ENCODE measurements at places on chromosomes 3 and 15. TPM values are rescaled to one million over a fixed set of nuclear protein-coding genes. Genes with fewer than 3 reads are reported as not detected.

DNA sequence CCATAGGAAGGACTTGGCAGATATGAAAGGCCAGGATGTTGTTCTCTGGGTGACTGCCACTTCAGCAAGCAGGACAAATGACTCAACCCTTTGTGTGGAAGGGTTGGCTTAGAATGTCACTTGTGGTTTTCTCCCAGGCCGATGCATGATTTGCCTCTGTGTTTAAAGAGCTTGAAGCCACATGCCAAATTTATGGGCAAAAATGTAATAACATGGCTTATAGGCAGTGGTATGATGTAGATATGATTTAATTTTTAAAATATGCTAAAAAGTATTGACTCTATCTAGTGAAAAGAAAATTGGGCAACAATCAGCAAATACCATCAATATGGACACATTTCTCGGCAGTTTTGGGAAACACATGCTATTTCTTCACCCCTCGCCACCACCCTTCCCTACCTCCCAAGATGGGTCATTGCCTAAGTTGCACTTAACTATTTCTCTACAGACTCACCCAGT is 114.6 kb downstream of the CYP19A1 start:
- DNase-seq, result no peak

- no peak for DNase-seq
Observed at GRCh38 chr3:103127737-103128136, 692.9 kb downstream of the ZPLD1 start.

- no peak for DNase-seq
Observed at GRCh38 chr3:43884581-43884980, 193.8 kb downstream of the ABHD5 start.

- DNase-seq, result no peak
Observed at GRCh38 chr3:31508452-31509146, 24.1 kb upstream of the STT3B start.

DNA sequence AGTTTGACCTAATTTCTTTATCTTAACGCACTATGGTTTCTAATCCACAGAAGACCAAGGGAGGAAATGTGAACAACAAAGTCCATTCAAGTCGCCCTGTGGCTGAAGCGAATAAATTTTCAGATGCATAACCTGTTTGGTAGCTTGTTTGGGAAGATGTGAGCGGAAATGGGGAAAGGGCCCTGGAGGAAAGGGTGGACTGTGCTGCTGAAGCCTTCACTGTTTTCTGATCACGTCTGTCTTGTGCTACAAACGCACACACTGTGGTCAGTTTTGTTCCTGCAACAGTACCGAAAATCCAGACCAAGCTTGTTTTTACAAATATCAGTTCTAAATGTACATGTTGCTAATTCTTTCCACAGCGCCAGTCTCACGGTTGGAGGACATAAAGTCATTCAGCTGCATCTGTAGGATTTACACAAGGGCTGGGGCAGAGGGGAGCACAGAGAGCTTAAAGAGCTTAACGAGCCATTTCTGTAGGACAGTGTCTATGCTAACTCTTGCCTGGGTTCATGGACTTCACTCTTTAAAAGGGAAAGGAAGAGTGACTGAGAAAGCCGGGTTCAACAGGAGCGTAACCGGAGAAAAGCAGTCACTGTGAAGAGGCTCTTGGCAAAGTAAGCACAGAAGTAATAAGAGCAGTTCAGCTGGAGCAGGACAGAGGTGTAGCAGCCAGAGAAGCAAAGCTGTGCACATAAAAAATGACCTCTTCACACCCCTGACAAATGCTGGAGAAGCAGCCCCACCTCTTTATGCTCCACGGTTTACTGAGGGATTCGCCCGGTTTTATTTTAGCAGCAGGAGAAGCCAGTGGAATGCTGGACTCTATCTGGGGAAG is 66.6 kb downstream of the USF3 start:
- DNase-seq, result no peak

- no peak for DNase-seq
Observed at GRCh38 chr15:85706779-85707518, 87.8 kb downstream of the KLHL25 start.

DNA sequence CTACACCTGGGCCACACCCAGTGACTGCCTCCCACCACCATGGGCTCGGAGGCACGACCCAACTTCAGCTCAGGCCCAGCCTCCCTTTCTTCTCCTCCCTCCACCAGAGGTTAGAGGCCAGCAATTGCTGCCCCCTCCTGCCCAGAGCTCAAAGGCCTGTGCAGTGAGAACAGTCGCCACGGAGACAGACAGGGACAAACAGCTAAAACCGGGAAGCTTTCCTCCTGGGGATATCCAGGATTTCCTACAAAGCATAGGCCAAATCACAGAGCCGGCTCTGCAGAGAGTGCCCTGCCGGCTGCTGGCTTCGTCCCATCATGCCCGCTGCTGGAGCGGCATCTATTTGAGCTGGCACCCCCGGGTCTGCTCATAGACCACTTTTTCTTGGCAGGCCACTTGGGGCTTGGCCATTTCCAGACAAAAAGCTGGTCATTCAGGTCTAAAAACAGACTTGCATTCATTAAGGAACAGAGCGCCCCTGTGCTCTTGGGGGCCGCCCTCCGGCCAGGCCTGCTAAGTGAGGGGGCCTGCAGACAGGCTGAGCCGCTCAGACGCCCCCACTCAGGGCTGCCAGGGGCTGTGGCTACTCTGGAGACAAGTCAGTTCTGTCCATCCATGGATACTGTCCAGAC is 17.5 kb downstream of the GRAMD2A start:
- peak; percentile 82 for DNase-seq

- DNase-seq, result no peak
Observed at GRCh38 chr3:56019490-56020146, 448.6 kb downstream of the ERC2 start.

- no peak for DNase-seq
Observed at GRCh38 chr3:120274739-120275167, 10.3 kb downstream of the GPR156 start.

DNA sequence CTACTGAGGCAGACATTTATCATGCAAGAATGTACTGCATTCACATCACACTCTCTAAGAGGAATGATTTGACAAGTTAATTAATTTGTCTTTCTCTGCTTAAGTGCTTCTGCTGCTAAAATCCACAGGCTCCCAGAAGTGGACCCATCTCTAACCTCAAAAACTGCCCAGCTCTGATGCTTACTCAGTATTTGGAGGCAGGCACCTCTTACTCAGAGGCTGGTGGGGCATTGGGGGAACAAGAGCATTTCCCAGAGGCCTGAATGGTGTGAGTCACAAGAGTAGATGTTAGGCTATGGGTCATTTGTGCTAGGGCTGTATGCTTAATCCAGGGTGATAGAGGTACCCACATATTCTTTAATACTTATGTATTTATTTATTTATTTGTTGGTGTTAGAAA is 34.4 kb upstream of the HCN4 start:
- DNase-seq, result no peak

- no peak for DNase-seq
Observed at GRCh38 chr3:128505771-128506170, 12.8 kb upstream of the GATA2 start.

DNA sequence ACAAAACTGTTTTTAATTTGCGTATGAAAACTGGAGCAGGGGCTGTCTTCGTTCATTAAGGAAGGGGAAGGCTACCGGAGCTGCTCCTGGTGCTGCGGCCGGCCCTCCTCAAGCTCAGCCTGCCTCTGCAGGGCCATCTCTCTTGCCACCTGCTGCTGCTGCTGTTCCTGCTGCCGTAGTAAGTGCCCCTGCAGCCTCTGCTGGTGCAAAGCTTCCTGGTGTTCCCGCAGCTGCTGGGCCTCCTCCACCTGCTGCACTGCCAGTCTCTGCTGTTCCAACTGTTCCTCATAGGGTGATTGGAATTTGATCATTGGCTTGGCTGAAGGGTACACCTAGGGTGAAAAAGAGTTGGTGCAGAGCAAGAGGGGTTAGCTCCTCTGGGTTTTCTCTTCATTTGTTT is 66.0 kb downstream of the GOLIM4 start:
- no peak for DNase-seq

GRCh38 chr15:65192016-65192415 is 6.9 kb upstream of the CLPX start:
- DNase-seq, result peak; percentile 45

DNA sequence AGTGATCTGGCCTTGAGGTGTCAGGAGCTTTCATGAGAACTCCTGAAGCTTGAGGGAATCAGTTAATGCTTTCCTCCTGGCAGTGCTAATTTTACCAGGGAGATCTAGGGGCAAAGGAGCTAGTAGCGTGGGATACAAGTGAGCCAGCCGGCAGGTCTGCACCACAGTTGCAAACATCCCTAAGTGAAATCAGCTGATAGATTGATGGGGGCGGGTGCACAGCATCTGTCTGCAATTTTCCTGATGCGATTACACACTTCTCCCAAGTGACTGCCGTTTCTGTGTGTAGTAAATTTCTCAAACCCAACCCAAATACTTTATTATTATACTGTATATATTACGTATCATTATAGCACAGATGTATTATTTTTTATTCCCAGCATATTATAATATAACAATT is 304.5 kb downstream of the AGBL1 start:
- DNase-seq, result no peak

- no peak for DNase-seq
Observed at GRCh38 chr3:20310629-20311028, 124.6 kb upstream of the SGO1 start.

GRCh38 chr3:117836296-117836695 is 1126.7 kb downstream of the TUSC7 start:
- DNase-seq, result no peak

GRCh38 chr3:151974067-151974466 is 100.6 kb downstream of the SUCNR1 start:
- no peak for DNase-seq

DNA sequence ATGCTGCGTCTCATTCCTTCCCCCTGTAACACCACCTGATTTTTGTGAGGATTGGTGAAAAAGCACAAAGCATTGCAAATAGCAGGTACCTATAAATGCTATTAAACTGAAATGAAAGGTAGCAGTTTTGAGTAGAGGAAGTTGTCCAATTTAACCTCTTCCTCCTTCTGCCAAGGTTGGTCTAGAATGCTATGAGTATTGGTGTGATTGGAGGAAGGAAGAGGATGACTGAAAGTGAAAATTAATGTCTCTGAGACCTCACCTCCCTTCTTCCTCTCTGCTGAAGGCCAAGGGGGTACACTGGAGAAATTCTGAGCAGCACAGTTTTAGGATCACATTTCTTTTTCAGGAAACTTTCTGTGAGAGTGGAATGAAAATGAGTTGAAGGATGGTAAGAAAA is 94.4 kb downstream of the DTWD1 start:
- DNase-seq, result no peak

- DNase-seq, result no peak
Observed at GRCh38 chr3:135491491-135492205, 473.9 kb upstream of the PPP2R3A start.

GRCh38 chr3:141250342-141250741 is 18.7 kb downstream of the PXYLP1 start:
- no peak for DNase-seq

Gene LRRIQ4
- not detected for total RNA-seq

Gene GOLGA8R
- 2.6 TPM for total RNA-seq

Gene PLCB2
- 31.9 TPM for total RNA-seq

Gene C3orf85
- not detected for total RNA-seq
